Myometrial cell (primary cell): ENCODE measurements at places on chromosomes 11 and 22. TPM values are rescaled to one million over a fixed set of nuclear protein-coding genes. Genes with fewer than 3 reads are reported as not detected.

Gene RAG2
- total RNA-seq: not detected in 2 replicates

Gene GGTLC2
- not detected in 2 replicates for total RNA-seq

Gene TYR
- not detected in 2 replicates for total RNA-seq

Gene DEUP1
- not detected in 2 replicates for total RNA-seq

Gene GAL3ST1
- 0.18 and 0.29 TPM in 2 replicates for total RNA-seq

Gene APLNR
- total RNA-seq: not detected in 2 replicates

Gene DCHS1
- 11.8 and 12.8 TPM in 2 replicates for total RNA-seq

Gene MMP12
- not detected in 2 replicates for total RNA-seq

Gene DGCR6
- 9.0 TPM in 1 of 2 replicates, not detected in the other for total RNA-seq

Gene CDK2AP2
- 41.2 and 48.4 TPM in 2 replicates for total RNA-seq

Gene CARD16
- total RNA-seq: 11.5 and 37.6 TPM in 2 replicates

Gene USP35
- 7.8 and 12.7 TPM in 2 replicates for total RNA-seq
